GM12864 (cell line): ENCODE measurements at places on chromosomes 11 and 22.
A peak's percentile ranks its signal among the peaks of the same experiment; 100 is the strongest.

DNA sequence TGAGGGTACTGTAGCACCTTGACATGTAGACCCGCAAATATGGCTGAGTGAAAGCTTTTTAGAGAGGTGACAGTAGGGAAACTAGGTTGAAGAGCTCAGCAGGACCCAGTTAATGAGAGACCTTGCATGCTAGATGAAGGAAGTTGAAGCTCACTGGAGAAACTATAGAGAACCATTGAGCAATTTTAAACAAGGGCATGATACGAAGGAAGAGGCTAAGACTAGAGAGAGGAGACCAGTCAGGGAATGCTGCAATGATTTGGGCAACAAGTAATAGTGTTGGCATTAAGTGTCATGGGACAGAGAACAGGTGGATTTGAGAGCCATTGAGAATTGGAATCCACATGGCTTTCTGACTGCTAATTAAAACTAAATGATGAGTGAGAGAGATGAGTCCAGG lies 4.1 kb downstream of the OLFML1 start:
- DNase-seq = no peak

DNA sequence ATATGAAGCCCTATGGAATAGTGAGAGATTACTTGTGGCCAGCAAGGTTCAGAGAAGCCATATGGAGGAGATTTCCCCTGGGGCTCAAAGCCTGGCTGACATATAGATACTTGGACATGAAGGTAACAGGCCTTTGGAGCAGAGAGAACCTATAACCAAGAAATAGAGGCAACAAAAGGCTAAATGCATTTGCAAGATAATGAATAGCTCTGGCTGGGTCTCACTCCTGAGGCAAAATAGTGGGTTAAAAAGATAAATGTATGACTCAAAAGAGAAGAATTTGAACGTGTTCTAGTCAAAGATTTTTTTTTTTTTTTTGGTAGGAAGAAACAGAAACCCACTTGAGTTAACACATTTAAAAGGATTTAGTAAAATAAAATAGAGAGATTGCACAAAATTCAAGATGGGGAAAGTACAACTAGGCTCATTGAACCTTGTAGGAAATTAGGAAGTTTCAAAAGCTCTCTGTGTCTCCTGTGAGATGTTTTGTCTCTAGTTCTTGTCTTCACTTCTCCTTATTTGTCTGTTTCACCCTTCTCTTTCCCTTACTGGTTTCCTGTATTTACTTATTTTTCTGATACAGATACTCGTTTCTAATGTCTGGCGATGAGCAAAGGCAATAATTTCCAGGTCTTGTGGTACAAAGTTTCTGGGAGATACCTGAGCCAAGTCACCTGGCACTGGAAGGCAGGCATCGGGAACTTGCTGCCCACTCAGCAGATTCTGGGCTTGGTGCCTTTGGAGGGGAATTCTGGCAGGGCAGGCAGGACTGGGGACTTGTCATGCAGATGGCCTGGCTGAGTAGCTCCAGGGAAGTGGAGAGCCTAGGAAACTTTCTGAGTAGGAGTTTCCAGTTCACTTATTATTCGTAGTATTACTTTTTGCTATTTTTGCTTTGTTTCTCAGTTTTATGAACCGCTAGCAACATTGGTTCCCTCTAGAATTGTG lies 49.2 kb upstream of the SESN3 start:
- no peak for DNase-seq

DNA sequence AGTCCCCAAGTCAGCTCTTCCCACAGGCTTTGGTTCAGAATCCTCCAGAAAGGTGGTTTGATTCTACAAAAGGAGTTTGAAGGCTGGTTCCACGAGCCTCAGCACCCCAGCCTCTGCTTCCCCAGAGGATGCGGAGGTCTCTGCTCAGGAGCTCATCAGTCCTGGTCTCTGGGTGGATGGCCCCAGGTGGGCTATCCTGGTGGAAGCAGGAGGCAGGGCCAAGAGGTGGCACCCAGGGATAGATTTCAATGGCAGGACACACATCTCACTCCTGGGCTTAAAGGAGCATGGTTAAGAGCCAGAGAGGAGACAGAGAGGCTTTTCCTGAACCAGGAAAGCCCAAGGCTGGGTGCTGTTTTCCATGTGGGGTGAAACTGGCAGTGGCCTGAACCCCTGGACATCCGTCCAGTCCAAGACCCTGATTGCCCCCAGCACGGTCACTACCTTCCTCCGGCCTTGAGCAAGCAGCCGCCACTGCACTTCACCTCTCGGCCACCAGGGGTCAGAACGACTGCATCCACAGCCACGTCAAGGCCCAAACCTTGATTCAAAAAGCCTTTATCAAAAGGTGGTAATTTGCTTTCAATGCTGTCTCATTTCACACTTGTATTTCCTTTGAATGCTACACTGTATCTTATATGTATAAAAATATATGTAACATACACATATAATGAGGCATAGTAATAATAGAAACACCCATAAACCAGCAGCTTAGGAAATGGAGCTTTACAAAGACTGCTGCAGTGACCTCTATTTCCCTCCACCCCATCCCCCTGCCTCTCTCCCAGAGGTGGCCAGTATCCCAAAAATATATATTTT lies 19.3 kb upstream of the FXYD2 start:
- DNase-seq = peak; percentile 15

GRCh38 chr11:47971501-47971900 lies 8.9 kb upstream of the PTPRJ start:
- DNase-seq = no peak

- no peak for DNase-seq
Observed at GRCh38 chr11:119722281-119722794, 6.7 kb downstream of the NECTIN1 start.

GRCh38 chr11:31947051-31947450 lies 135.9 kb upstream of the PAX6 start:
- DNase-seq = no peak

- no peak for DNase-seq
Observed at GRCh38 chr11:86460461-86461385, 86.0 kb downstream of the CCDC81 start.

DNA sequence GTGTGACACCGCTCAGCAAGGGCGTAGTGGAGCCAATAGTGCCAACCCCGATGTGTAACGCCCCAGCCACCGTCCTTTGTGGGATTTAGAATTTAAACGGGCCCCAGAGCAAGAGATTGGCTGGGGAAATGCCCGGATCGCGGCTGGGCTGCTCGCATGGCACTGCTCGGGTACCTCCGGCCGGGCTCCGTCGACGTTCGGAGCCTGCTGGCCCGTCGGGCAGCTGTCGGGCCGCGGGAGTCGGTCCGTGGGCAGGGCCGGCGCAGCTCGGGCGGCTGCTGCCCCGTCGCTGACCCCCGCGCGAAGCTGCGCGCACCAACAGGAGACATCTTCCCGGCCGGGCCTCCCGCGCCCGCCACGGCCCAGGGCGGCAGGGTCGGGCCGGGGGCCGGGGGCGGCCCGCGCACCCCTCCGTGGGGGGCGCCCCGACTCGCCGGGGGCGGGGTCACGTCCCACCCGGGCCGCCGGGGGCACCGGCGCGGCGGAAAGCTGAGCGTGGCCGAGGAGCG lies 1.3 kb upstream of the KDM2A start:
- no peak for DNase-seq
